ENCODE measurements at places on chromosomes 1 and 21. TPM values are rescaled to one million over a fixed set of nuclear protein-coding genes. Genes with fewer than 3 reads are reported as not detected.

Gene HSD3B2
- total RNA-seq = not detected

Gene RAB25
- total RNA-seq = not detected

Gene PCBP3
- total RNA-seq = 5.1 TPM

Gene HAPLN2
- total RNA-seq = not detected

Gene SPRR2A
- total RNA-seq = not detected

Gene CLCNKA
- total RNA-seq = not detected

Gene UBL4B
- not detected for total RNA-seq

Gene TMEM52
- total RNA-seq = not detected

Gene PTBP2
- total RNA-seq = 15.2 TPM

Gene KRTAP7-1
- not detected for total RNA-seq

Gene CD1B
- total RNA-seq = not detected

Gene SLC27A3
- total RNA-seq = 24.0 TPM

Gene TTLL7
- total RNA-seq = 4.0 TPM

Gene C1QB
- total RNA-seq = not detected

Gene KRTAP21-2
- total RNA-seq = not detected

Gene RGS13
- not detected for total RNA-seq

Gene EIF4G3
- total RNA-seq = 48.4 TPM

Gene CRYAA
- total RNA-seq = not detected

Gene IL20
- total RNA-seq = not detected

Gene KLHL20
- 21.5 TPM for total RNA-seq

Gene LCE3D
- total RNA-seq = not detected

Gene DDR2
- 0.16 TPM for total RNA-seq

Gene FABP3
- total RNA-seq = not detected

Gene ZNF648
- not detected for total RNA-seq

Gene RGSL1
- total RNA-seq = not detected

Gene ARPC5
- total RNA-seq = 274 TPM

Gene BRDT
- total RNA-seq = not detected

Gene TMIGD3
- not detected for total RNA-seq

Gene PTPN7
- total RNA-seq = 303 TPM

Gene ATP6V1G3
- not detected for total RNA-seq

Gene AMY1A
- total RNA-seq = not detected

Gene TMEM82
- not detected for total RNA-seq

Gene NT5C1A
- not detected for total RNA-seq

Gene CFAP107
- total RNA-seq = not detected

Gene FAM229A
- 7.9 TPM for total RNA-seq

Gene SERINC2
- 0.23 TPM for total RNA-seq

Gene MUL1
- 17.8 TPM for total RNA-seq

Gene TRIM62
- 10.6 TPM for total RNA-seq

Gene SLC22A15
- 0.95 TPM for total RNA-seq
